ENCODE measurements at places on chromosomes 3 and 15.
A peak's percentile ranks its signal among the peaks of the same experiment; 100 is the strongest.

- no peak for DNase-seq
These were observed 84.4 kb downstream of the BDH1 start for GRCh38 chr3:197471221-197472010.

- DNase-seq = no peak
These were observed 182.2 kb downstream of the SNRPN start for GRCh38 chr15:25137013-25137412.

DNA sequence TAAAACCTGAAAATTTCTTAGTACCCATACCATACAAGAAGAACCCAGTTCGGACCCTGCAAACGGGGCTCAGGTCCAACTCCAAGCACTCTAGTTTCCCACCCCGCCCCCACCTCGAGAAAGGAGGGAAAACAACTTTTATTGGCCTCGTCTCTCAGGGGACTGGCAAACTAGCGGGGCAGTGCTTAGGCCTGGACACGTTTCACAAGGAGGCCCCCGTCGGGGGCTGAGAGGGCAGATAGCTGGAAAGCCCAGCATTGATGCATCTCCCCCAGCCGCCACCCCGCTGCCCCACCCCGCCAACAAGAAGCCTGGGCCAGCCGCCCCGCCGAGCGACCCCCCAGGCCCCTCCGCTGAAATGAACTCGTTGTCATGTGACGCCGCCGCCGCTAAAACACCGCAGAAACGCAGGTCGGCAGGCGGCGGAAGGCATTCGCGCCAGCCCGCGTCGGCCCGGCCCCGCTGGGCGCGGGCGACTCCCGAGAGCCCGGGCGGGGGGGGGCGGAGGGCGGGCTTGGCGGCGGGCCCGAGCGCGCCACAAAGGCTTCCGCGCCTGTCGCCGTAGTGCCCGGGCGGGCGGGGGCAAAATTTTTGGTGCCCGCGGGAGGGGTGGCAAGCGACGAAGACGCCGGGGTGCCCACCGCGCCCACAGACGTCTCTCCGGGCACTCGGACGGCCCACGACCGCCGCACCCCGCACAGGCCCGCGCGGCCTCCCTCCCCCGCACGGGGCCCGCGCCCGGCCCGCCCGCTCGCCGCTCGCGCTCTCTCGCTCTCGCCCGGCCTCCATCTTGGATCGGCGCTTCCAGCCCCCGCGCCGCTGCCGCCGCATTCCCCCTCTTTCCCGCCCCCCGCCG is 634 bp downstream of the STAG1 start:
- DNase-seq = peak; percentile 48

GRCh38 chr3:30299674-30300385 is 306.6 kb upstream of the TGFBR2 start:
- DNase-seq = peak; percentile 71

GRCh38 chr15:101528108-101528916 is 38.8 kb upstream of the PCSK6 start:
- no peak for DNase-seq

DNA sequence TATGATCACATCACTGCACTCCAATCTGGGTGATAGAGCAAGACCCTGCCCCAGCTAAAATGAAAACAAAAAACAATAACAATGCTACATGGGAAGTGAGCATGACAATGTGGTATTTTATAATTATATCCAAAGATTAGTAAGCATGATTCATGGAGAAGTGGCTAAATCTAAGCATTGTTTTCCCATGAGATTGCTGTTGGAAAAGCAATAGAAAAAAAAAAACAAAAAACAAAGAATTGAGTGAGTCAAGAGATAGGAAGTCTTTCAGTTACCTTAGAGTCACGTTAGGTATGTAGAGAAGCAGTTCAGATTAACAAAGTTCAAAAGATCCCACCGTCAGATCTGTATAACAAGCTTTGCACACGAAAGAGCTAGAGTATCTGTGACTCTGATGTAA is 210.3 kb upstream of the CNTN6 start:
- DNase-seq = no peak

DNA sequence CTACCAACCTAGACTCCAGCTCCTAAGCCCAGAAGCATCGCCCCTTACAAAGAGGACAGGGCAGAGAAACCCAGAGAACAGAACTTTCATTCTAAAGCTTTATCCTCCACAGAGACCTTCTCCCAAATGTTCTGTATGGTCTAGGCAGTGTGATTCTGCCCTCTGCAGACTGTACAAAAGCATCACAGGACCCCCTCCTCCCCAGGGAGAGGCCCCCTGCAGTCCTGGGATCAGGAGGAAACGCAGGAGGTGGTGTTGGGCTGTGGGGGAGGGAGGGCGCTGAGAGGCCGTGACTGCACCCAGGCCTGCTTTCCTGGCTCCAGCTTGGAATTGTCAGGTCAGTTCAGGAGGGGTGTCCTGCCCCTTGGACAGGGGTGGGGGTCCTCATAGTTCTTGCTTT is 101.3 kb downstream of the DGKG start:
- no peak for DNase-seq

- peak; percentile 2 for DNase-seq
These were observed 1560.4 kb downstream of the OTOL1 start for GRCh38 chr3:163056874-163057497.

DNA sequence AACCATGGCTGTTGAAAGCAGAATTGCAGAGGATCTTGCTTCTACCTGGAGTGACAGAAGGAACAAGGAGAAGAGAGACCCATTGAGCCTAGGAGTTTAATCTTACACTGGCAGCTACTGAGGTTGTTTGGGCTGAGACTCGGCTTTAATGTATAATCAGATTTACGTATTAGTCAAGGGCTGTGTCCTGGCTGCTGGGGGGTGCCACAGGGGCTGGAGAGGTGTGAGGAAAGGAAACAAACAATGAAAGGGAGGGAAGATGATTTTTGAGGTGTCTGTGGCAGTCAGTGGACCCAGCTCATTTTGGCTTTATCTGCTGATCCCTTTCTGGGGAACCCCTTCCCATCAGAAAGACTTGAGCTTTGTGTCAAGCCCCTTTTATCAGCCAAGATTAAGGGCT is 95.7 kb downstream of the PRICKLE2 start:
- no peak for DNase-seq

DNA sequence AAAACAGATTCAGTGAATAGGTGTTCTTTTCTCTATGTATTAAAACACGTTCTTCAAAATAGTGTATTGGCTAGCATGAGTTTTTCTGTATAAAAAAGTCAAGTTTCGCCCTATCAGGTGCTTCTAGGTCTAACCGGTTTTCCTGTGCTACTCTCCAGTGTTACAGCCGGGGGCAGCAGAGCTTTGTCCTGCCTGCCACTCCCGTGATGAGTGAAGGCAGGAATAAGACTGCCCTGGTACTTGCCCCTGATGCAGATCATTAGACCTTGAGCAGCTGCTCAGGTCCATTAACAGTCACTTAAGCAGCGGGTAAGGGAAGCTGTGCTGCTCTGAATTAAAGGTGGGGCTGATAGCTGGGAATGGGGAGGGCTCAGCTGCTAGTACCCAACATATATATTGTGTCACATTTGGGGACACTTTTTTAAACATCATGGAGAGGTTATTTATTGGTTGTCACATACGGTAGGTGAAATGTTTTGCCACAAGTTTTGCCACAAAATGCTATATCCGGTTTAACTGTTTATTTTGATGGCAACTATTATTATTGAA is 1.3 kb upstream of the UNC13C start:
- no peak for DNase-seq

- DNase-seq = no peak
These were observed 459.7 kb upstream of the EPHA6 start for GRCh38 chr3:96354742-96355141.

GRCh38 chr3:46922426-46922825 is 44.9 kb downstream of the PTH1R start:
- DNase-seq = no peak

- DNase-seq = peak; percentile 85
These were observed 13.3 kb upstream of the PAQR9 start for GRCh38 chr3:142976621-142977398.

DNA sequence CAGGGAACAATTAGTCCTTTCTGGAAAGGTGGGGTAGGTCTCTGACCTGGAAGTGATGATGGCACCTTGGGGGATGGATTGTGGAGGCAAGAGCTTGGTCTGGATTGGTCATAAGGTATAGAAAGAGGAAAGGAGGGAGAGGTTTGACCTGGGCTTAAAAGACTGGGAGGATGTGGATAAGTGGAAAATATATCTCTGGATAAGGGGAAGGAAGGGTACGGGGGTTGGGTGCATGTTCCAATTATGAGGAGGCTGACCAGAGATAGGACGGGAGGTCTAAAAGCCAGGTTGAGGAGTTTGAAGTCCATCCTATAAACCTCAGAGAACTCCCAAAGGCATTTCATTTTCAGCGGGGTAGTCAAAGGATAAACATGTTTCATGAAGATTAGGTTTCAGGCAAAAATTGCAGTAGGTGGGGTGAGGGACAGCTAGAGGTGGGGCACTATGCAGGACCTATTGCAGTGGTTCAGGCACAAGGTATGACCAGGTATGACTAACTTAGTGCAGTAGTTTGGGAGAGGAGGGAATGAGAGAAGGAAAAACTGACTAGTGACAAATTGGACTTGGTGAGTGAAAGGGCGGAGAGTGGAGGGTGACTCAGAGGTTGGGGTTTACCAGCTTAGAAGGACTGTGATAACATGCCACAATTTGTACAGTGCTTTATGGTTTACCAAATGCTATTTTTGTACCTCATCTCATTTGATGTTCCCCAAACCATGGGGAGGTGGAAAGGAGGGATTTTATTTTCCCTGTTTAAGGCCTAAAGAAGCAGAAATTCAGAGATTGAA is 10.7 kb downstream of the PDE8A start:
- DNase-seq = peak; percentile 21

- no peak for DNase-seq
These were observed 205.0 kb upstream of the MME start for GRCh38 chr3:154875142-154875541.

DNA sequence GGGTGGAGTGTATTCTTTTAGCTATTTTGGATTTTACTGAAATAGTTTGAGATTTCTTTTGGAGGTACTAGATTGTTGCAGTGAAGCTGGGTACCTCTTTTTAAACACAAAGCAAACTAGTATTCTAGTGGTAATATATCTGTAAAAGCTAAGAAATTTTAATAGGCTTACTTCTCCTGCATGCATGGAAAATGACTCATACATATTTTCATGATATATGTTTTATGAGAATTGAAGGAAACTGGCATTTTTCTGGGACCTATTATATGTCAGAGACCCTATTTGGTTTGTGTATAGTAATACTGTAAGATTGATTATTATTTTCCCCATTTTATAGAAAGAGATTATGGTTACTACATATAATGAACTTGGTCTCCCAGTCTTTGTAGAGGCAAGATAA is 851.0 kb downstream of the DIPK2A start:
- DNase-seq = no peak

DNA sequence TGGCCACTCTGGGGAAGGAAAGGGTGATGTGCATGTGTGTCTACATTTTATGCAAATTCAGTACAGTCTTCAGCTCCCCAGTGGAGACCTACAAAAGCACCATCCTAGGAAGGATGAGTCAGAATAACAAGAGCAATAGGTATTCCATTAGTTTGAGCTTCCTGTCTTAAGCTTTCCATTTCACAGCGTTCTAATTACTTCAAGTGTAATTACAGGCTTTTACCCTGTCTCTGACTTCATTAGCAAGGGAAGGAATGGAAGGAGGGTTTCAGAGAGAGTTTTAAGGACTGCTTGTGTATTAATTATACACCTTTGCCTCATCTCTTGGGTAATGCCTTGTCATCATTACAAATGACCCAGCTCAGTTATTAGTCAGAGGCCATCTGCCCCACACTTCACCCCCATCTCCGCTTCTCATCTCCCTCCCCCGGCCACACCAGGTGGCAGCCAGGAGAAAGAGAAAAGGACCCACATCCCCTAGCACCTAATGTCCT is 202.8 kb upstream of the MRPL3 start:
- DNase-seq = no peak

DNA sequence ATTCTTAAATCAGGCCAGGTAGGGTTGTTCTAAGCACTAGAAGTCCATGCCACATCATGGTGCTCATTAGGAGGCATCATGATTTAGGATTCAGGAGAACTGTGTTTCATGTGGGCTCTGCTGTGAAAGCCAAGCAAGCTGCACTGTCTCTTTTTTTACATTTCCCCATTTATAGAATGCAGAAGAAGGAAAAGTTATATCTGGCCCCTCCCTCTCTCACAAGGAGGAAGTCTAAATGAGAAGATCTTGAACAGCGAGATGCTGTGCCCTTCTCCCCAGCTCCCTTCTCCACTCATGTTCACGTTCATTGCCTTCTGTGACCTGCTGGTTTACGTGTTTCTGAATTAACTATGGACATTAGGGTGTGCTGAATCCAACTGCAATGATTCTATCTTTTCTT is 178.5 kb upstream of the RASGRP1 start:
- DNase-seq = no peak

DNA sequence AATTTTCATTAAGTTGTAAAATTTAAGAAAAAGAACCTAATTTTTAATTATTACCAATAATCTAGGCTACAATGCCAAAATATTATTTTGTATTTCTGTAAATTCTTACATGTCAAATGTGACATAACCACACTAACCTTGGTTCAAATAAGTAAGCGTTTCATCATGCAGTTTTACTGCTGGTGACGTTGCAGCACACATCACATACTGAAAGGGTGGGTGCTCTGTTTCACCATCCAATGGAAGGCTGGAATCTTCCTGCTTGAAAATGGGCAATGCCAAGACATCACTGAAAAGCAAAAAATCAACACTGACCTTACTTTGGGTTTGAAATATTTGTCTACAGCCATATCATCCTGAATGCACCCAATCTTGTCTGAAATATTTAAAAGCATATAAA is 14.8 kb downstream of the UBP1 start:
- no peak for DNase-seq

DNA sequence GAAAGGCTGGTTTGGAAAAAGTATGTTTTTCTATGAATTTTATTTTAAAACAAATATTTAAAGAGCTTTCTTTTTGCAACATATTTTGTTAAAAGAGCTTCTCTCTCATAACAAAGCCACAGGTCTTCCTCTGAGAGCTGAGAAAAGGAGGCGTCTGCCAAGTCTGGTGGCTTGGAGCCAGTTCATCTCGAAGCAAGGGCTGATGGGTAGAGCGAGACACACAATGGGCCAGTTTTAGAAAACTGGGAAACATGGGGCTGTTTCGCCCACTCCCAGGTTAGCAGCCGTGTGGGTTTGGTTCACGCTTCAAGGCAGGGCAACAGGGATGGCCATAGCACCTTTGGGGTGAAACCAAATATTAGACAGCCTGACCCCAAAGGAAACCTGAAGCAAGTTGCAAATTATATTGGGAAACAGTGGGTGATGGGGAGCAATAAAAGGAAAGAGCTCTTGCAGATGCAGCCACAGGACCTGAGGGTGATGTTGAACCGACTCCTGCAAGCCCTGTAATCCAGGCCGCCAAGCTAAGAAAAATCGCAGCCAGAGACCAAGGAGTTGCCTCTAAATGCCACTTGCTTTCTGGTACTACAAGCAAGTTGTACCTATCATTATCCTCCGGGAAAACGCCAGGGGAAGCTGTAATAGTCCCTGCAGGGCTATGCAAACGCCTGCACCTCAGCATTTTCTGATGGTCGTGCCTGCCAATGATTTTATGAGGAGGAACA is 88.4 kb upstream of the GALNT15 start:
- no peak for DNase-seq

DNA sequence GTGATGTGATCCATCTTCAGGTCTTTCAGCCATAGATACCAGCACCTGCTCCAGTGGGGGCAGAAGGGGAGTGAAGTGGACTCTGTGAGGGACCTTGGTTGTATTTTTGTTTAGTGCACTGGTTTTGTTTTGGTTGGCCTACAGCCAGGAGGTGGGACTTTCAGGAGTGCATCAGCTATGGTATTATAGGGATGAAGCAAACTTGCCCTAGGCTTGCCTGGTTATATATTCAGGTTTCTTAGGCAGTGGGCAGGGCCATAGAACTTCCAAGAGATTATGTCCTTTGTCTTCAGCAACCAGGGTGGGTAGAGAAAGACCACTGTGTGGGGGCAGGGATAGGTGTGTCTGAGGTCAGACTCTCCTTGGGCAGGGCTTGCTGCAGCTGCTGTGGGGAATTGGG is 337.3 kb upstream of the SGO1 start:
- DNase-seq = no peak
